T-helper 17 cell (primary cell): ENCODE measurements at places on chromosomes 5 and 9.

- no peak for DNase-seq
Measured at GRCh38 chr9:911005-911404, 65.5 kb upstream of the DMRT3 start.

- DNase-seq = no peak
Measured at GRCh38 chr5:150484964-150485692, 22.8 kb upstream of the NDST1 start.

DNA sequence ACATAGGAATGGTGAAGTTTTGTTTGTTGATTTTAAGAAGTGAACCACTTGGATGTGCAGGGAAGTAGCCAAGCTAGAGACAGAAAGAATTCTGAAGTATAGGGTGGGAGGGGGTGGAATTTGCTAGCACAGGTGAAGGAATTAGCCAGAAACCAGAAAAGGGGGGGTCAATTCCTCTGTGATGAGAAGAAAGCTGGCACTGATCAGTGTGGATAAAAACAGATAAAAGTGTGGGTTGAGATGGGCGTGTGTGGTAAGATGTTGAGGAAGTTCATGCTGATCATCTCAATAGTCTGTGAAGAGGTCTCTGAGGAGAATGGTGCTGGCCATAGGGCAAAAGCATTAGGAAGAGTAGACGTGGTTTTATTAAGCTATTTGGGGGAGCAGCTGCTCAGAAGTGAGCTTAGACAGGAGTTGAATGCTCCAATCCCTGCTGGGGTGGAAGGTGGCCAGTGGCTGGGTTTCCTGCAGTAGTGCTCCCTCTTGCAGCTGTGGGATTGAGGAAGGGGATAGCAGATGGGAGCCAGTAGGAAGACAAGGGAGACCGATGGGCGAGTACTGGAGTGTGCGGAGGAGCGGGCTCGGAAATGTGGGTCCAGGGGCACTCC is 88.7 kb upstream of the ELL2 start:
- no peak for DNase-seq

- no peak for DNase-seq
Measured at GRCh38 chr9:123394291-123395235, 38.6 kb downstream of the CRB2 start.

GRCh38 chr9:69389437-69389995 is 64.5 kb downstream of the ENTREP1 start:
- DNase-seq = no peak

- no peak for DNase-seq
Measured at GRCh38 chr9:34496149-34496712, 26.6 kb downstream of the ENHO start.

GRCh38 chr5:157690690-157691433 is 19.5 kb downstream of the C5orf52 start:
- DNase-seq = no peak

DNA sequence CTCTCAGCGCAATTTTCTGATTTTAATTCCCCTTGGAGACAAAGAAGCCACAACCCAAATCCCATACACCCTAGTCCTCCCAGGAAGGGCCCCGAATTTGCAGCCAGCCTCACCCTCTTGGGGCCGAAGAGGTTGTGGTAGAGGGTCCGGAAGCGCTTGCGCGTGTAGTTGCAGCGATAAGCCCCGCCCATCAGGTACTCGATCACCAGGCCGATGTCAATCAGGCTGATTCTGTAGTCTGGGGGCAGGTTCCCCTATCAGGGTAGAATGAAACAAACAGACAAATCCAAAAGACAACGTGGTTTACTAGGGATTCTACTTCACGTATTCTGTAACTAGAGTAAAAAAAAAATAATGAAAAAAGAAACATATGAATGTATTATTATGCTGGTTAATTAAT is 210.6 kb upstream of the KLF9 start:
- no peak for DNase-seq

GRCh38 chr5:136082390-136083193 is 50.1 kb upstream of the SMAD5 start:
- peak; percentile 61 for DNase-seq

GRCh38 chr5:83726912-83727311 is 6.3 kb upstream of the HAPLN1 start:
- DNase-seq = no peak

DNA sequence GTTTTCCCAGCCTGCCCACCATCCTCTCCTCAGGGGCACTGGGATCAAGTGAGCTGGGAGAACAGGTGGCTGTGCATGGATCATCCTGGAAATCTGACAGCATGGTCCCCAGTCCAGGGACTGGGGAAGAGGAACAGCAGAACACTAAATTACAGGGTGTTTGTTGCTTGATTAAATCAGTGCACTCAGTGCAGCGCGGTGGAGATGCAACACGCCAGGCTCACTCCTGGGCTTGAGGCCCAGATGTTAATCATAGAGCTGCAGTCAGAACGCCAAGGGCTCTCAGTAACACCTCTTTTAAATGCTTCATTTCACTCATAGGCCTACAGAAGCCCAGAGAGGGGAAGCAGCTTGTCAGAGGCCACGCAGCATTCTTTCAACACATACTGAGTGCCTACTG is 14.2 kb upstream of the LARP1 start:
- no peak for DNase-seq

DNA sequence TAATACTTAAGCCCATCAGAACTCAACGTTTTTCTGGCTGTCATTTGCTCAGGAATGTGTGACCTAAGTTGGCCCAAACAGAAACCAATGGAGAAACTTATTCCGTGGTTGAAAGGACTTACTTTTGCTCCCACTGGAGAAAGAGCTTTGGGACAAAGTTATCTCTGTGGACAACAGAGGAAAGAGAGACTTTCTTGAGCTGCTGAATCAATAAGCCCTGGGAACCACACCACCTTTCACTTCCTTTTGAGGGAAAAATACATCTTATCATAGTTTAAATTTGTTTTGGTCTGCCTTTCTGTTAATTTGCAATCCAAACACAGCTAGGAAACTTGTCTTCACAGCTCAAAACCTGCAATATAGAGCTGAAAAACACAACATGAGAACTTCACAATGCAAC is 62.8 kb upstream of the VCAN start:
- no peak for DNase-seq

DNA sequence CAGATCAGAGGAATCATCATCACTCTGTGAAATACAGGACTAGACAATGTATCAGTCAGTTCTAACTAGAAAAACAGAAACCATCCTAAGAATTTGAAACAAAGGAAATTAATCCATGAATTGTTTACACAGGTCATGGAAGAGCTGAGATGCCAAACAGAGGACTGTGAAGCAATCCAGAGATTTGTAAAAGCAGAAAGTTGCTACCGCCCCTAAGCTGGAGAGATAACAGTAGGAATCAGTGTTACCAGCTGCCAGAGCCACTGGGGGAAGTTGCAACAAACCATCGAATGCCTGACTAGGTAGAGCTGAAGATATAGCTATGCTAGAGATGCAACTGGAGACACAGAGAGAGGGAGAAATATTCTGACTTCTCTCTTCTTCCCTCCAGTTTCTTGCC is 10.4 kb upstream of the MIER3 start:
- DNase-seq = no peak

GRCh38 chr5:37724395-37725125 is 115.3 kb downstream of the GDNF start:
- no peak for DNase-seq

- no peak for DNase-seq
Measured at GRCh38 chr9:124441291-124441690, 9.0 kb upstream of the ADGRD2 start.
